AG08396 (cell line): ENCODE measurements at places on chromosomes 3 and 15.
A peak's percentile ranks its signal among the peaks of the same experiment; 100 is the strongest.

GRCh38 chr3:90040554-90040953 lies 933.1 kb downstream of the EPHA3 start:
- no peak for DNase-seq

DNA sequence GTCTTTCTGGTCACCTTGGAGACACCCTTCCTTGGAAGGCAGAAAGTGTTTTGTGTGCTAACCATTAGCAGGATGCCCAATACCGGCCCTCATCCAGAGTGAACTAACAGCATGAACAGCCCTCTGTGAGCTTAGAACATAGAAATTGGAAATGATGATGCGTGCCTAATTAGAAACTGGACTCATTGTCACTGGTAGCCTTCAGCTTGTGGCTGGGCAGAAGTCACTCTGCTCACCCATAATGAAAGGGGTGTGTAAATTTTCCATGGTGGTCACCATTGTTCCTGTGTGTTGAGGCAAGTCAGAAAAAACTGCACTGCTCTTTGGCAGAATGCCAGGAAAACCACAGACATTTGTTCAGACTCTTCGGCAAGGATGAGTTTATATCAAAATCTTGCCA lies 74.7 kb upstream of the CNTN4 start:
- DNase-seq, result no peak

DNA sequence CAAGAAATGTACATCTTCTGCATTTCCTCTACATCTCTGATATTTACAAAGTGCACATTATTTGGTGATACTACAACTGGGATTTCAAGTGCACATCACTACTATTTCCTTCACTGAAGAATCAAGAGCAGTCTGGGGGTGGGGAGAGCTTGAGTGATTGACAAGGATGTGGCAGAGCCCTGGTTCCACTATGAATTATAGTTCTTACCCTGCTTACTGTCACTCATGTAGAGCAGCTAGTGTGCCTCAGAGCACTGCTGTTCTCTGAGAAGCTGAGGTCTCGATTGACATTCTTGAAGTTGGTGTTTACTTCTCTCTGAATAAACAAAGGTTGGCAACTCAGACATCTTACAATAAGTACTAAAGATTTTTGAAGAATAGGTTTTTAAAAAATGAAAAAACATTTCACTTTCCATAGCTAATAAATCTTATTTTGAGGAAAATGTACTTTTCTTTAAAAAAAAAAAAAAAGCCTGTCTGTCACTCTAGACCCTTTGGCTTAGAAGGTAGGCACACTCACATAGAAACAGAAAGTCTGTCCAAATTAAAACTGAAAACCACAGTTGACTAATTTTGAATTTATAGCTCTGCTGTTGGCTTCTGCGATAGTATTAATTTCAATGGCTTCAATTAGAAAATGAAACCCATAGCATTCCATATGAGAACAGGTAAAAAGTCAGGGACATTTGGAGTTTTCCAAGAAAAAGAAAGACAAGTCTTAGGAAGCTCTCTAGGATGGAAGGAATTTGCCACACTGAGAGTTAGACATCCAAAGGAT lies 5.6 kb downstream of the GREM1 start:
- no peak for DNase-seq

DNA sequence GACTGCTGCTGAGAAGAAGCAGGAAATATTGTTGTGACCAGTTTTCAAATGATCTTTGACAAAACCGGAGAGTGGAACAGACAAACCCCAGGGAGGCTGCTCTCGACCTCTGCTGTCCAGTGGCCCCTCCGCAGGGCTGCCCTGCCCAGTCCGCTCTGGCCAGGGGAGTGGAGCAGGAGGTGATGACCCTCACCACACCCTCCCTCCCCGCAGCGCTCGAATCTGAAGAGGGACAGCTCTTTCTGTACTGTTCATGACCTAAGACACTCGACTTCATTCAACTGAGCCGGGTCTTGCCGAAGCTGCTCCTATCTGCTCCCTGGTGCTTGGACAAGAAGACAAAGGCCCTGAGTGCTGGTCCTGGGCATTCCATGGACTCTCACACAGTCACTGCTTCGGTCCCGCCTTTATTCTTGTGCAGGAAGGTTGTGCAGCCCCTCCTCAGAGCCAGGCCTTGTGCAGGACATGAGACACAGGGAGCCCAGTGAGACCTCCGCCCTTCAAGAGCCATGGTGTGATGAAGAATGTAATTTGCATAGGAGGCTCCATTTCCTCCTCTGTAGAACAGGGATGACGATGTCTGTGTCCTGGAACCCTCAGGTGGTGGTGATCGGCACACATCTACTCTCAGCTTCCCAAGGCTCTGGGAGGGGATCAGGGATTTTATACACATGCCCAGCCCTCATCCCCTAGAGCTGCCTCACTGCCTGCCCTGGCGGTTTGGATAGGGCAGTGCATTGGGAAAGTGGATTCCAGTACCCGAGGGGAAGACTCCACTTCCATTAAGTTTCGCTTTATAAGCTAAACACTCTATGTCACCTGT lies 97.1 kb upstream of the PRR20G start:
- no peak for DNase-seq

DNA sequence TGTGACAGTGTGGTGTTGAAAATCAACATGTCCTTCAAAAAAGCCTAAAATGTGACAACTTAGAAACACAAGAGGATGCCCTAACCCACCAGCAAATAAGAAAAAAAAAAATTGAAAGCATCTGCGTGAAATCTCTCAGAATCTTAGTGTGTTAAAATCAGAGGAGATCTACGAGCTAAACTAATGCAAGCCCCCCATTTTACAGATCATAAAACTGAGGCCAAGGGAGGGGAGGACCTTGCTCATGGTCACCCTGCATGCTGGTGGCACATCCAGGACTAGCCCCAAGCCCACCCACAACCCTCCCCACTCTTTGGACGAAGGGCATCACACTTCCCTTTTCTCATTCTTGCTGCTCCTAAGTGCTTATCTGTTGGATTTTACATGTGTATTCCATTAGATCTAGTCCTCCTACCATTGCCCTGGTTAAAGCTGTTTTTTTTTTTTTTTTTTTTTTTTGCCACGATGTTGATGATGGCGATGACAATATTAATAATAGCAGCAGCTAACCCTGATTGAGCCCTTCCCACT lies 29.1 kb upstream of the NOX5 start:
- no peak for DNase-seq

GRCh38 chr3:140276703-140277102 lies 341.7 kb downstream of the CLSTN2 start:
- no peak for DNase-seq

DNA sequence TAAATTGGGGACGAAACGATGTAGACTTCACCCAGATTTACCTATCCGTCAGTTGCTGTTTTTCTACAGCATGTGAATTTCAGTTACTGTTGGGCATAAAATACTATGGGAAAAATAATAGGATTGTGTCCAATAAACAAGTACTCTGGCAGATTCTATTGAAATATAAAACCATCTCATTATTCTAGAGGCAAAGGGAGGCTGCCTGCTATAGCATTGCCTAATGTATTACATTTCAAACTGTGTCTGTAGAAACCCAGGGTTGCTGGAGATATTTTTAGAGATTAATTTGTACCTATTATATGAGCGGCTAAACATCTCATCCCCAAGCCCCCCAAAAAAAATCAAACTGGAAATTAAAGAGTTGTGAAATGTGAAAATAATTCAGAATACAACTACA lies 159.6 kb upstream of the IL12A start:
- no peak for DNase-seq

DNA sequence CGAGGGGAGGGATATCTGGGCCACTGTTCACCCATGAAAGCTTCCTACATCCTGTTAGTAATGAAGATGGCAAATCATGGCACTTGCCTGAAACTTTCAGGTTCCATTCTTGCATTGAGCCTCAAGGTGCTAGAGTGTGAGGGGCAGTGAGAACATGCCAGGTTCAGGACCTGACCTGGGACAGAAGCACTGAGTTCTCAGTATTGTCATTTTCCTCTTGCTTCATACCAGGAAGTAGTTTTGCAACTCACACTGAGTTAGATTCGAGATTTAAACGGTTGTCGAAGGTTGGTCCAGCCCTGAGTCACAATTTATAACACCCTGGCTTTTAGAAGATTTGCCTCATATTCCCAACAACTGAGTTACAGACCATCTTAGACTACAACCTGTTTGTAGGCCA lies 11.8 kb upstream of the MEIS2 start:
- no peak for DNase-seq

GRCh38 chr15:97014001-97014400 lies 683.5 kb downstream of the NR2F2 start:
- no peak for DNase-seq

DNA sequence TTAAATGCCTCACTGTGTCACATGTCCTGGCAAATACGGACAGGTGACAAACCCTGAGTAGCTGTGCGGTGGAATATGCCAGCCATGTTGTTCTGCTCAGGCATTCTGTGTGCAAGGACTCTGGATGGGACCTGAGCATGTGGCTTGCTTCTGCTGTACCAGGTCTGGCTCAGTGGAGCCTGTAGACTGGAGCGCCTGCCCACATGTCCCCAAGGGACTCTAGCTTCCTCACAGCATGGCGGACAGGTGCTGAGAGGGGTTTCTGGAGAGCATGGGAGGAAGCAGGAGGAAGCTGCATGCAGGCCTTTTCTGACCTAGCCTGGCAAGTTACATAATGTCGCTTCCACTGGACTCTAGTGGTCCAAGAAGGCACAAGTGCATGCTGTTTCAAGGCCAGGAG lies 96.3 kb downstream of the PLXNA1 start:
- no peak for DNase-seq

DNA sequence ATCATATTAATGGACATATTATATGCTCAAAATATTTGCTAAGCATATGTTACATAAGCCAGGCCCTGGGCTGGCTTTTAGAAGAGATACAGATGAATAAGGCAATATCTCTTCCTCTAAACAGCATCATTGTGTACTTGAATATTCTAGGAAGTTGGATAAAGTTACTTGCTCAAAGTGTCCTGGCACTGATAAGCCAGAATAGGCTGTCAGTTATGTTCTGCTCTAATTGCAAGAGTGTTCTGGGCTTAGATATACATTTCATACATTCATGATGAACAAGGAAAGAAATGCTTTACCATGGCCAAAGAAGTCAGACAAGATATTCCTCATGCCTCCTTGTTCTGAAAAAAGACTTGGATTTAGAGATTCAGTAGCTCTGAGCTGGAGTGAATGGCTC lies 40.7 kb downstream of the KBTBD12 start:
- DNase-seq, result no peak

GRCh38 chr3:4850928-4851265 lies 128.3 kb upstream of the BHLHE40 start:
- DNase-seq, result no peak

DNA sequence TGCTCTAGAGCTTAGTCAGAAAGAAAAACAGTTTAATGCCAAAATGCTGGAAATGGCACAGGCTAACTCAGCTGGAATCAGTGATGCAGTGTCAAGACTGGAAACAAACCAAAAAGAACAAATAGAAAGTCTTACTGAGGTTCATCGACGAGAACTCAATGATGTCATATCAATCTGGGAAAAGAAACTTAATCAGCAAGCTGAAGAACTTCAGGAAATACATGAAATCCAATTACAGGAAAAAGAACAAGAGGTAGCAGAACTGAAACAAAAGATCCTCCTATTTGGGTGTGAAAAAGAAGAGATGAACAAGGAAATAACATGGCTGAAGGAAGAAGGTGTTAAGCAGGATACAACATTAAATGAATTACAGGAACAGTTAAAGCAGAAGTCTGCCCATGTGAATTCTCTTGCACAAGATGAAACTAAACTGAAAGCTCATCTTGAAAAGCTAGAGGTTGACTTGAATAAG lies 150.5 kb upstream of the LRRFIP2 start:
- peak; percentile 8 for DNase-seq

DNA sequence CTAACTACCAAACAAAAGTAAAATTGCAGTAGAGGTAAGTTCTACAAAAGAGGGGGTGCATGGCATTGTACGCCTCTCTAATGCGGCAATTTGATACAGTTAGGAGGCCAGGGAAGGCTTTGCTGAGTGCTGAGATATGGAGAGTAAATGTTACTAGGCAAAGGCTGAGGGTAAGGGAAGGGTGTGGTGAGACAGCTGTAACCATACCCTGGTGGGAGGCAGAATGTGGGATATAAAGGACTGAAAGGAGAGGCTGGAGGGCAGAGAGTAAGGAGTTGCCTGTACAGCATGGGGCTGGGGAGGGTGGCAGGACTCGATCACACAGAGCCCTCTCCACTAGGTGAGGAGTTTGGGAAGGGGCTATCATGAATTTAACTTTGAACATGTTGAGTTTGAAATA lies 106.3 kb downstream of the PDCD6IP start:
- DNase-seq, result no peak

- no peak for DNase-seq
These were observed 88.6 kb upstream of the RASGRF1 start for GRCh38 chr15:79179108-79179561.

GRCh38 chr15:77097248-77097721 lies 26.4 kb upstream of the TSPAN3 start:
- DNase-seq, result no peak

DNA sequence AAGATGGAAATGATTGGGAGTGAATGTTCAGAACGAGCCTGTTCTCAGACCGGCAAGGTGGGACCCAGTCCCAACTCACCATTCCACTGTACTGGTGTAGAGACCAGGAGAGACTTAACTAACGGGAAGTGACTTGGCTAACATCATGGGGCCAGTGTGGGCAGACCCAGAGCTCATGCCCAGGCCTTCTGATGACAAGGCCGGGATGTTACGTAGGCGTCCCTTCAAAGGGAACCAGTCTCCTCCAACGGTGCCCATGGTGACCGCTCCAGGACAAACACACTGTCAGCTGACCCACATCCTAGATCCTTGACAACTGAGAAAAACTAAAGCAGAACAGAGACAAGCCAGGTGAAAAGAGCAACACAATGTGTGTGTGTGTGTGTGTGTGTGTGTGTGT lies 128.4 kb upstream of the HACD2 start:
- no peak for DNase-seq

DNA sequence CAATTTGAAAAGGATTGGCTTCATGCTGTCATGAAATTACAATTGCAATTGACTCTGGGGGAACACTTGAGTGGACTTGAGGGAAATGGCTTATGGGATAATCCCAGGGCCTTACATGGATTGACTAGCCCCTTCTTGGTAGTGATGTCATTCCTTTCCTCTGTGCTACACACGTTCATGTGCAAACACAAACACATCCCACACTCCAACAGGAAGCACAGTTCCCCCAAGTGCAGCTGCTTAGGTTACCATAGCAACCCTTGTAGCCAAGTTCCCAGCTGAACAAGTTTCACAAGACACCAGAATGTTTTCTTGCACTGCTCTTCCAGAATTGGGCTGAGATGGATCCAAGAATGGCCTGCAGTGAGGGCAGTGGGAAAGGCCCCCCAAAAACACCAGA lies 217.0 kb downstream of the ZNF621 start:
- no peak for DNase-seq

DNA sequence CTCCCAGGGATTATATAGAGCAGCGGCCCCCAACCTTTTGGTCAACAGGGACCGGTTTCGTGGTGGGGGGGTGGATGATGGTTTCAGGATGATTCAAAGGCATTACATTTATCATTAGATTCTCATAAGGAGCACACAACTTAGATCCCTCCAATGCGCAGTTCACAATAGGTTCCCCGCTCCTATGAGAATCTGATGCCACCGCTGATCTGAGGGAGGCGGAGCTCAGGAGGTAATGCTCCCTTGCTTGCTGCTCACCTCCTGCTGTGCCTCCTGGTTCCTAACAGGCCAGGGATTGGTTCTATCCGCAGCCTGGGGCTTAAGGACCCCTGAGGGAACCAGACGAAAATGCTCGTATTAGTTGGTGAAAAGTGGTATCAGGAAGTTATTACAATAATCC lies 1.3 kb upstream of the HACD2 start:
- DNase-seq, result no peak
